ENCODE measurements at places on chromosomes 3 and 15. TPM values are rescaled to one million over a fixed set of nuclear protein-coding genes. Genes with fewer than 3 reads are reported as not detected.

DNA sequence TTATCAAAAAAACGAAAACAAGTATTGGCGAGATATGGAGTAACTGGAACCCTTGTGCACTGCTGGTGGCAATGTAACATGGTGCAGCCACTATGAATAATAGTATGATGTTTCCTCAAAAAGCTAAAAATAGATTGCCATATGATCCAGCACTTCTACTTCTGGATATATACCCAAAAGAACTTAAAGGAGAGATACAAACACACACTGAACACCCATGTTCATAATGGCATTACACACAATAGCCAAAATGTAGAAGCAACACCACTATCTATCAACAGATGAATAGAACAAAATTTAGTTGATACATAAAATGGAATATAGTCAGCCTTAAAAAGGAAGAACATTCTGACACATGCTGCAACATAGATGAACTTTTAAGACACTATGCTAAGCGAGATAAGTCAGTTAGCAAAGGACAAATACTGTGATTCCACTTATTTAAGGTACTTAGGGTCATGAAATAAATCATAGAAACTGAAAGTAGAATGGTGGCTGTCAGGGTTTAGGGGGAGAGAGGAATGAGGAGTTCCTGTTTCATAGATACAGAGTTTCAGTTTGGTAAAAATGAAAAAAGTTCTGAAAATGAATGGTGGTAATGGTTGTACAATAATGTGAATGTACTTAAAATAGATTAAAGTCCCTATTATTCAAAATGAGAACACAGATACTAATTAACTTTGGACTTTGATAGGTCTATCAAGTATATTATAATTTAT, 59.4 kb upstream of the IMPG2 start:
- DNase-seq: peak; percentile 14

- no peak for DNase-seq
These were observed 9.6 kb upstream of the LRRFIP2 start for GRCh38 chr3:37183976-37184375.

- peak; percentile 57 for DNase-seq
These were observed 61.9 kb downstream of the TM4SF4 start for GRCh38 chr3:149536429-149536828.

- no peak for DNase-seq
These were observed 44.6 kb downstream of the PTPN23 start for GRCh38 chr3:47425383-47425778.

DNA sequence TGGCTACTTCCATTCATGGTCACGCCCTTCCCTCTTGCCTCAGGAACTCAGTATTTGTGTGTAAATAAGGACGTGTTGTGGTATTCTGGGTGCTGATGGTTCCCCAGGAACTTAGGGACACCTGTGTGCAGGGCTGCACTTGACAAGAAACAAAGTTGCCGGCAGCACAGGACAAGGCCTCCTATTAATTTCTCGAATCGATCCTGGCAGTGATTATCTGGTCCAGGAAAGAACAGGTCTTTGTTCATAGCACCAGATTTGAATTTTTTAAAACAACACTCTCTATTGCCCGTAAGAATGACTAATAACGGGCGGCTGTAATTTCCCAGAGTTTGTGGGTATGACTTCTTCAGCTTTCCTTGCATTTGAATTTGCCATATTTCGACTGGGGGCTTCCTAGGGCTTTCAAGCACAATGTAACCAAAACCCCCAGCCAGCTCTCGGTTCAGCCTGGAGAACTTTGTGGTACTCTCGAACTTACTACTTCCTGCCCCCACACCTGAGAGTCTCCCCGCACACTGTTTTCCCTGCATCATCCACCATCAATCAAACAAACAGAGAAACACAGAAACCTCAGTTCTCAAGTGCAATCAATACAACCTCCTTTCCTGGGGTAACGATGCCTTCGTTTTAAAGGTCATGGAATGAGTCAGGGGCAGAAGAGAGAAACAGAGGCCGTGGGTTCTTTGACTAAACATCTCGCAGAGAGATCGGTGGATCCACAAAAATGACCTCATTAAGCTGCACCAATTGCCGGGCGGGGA, 241.7 kb upstream of the ICE2 start:
- DNase-seq: no peak

- DNase-seq: no peak
These were observed 53.0 kb downstream of the SUCLG2 start for GRCh38 chr3:67601385-67601784.

- DNase-seq: no peak
These were observed 882 bp downstream of the JMJD7 start for GRCh38 chr15:41828807-41829141.

GRCh38 chr3:157428853-157429252, 7.8 kb upstream of the PTX3 start:
- no peak for DNase-seq

GRCh38 chr15:35627696-35628095, 81.7 kb upstream of the DPH6 start:
- DNase-seq: no peak

DNA sequence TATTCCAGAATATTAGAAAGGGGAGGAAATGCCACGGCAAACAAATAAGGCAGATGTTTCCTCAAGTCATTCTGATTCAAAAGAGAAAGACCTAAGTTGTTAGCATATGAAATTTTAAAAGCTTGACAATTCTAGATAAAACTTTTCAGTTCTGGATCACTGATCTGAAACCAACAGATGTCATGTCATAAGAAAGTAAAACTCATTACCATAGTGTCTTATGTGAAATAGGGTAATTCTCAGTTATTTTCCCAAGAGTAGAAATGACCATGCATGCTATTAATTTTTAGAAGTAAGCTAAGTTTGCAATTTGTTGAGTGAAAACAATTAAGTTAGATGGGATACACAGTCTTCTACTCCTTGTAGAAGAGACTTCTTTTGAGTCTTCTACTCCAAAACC, 630.3 kb downstream of the NAALADL2 start:
- DNase-seq: no peak

Gene ACTC1
- total RNA-seq: not detected

Gene NR1D2
- 31.3 TPM for total RNA-seq

Gene SIDT1
- not detected for total RNA-seq

Gene IDH3A
- total RNA-seq: 20.8 TPM

Gene HTR3D
- not detected for total RNA-seq

Gene CHRNA5
- 1.8 TPM for total RNA-seq

Gene MST1
- 2.2 TPM for total RNA-seq

Gene SAXO2
- total RNA-seq: under 0.01 TPM

Gene GOLGA6L26
- total RNA-seq: not detected

Gene TTC23
- 15.3 TPM for total RNA-seq
